Thoracic aorta endothelial cell (primary cell): ENCODE measurements at places on chromosomes 7 and 10. TPM values are rescaled to one million over a fixed set of nuclear protein-coding genes. Genes with fewer than 3 reads are reported as not detected.

Gene LIMK1
- 38.6 and 39.6 TPM in 2 replicates for total RNA-seq

Gene DLX5
- total RNA-seq = not detected in 2 replicates

Gene TUBAL3
- 0.57 and 0.66 TPM in 2 replicates for total RNA-seq

Gene NPFFR1
- total RNA-seq = not detected in 2 replicates

Gene LDB1
- total RNA-seq = 41.7 and 57.3 TPM in 2 replicates

Gene SLC13A4
- total RNA-seq = not detected in 2 replicates

Gene OR13A1
- not detected in 2 replicates for total RNA-seq

Gene CC2D2B
- 0.27 and 0.36 TPM in 2 replicates for total RNA-seq

Gene EPHA1
- under 0.01 TPM in 1 of 2 replicates, not detected in the other for total RNA-seq

Gene FOXI2
- total RNA-seq = not detected in 2 replicates

Gene NUTM2B
- total RNA-seq = 0.22 and 0.27 TPM in 2 replicates

Gene PAPOLB
- total RNA-seq = 0.22 and 0.27 TPM in 2 replicates

Gene RBM33
- 37.1 and 39.1 TPM in 2 replicates for total RNA-seq

Gene GIMAP8
- total RNA-seq = 75.1 and 75.3 TPM in 2 replicates

Gene DKK1
- total RNA-seq = 196 and 220 TPM in 2 replicates

Gene RBP3
- total RNA-seq = not detected in 2 replicates

Gene LLCFC1
- not detected in 2 replicates for total RNA-seq

Gene CPXM2
- total RNA-seq = 4.7 and 13.5 TPM in 2 replicates

Gene IQUB
- 0.43 and 0.53 TPM in 2 replicates for total RNA-seq

Gene SPDYE8
- not detected in 2 replicates for total RNA-seq

Gene LIPK
- not detected in 2 replicates for total RNA-seq

Gene CRPPA
- 2.2 and 2.3 TPM in 2 replicates for total RNA-seq

Gene TBATA
- total RNA-seq = not detected in 2 replicates

Gene CCL24
- total RNA-seq = 0.53 TPM in 1 of 2 replicates, not detected in the other

Gene PPP1R3A
- not detected in 2 replicates for total RNA-seq

Gene STEAP1B
- 67.3 and 112 TPM in 2 replicates for total RNA-seq

Gene LRRC18
- total RNA-seq = not detected in 2 replicates

Gene LOXL4
- total RNA-seq = 1.2 and 1.6 TPM in 2 replicates

Gene ADCYAP1R1
- 0.93 and 8.5 TPM in 2 replicates for total RNA-seq

Gene PLCE1
- under 0.01 and 0.07 TPM in 2 replicates for total RNA-seq

Gene CPA2
- not detected in 2 replicates for total RNA-seq

Gene STAG3
- total RNA-seq = 0.79 and 3.3 TPM in 2 replicates

Gene PON1
- total RNA-seq = not detected in 2 replicates

Gene AP5Z1
- total RNA-seq = 25.9 and 28.0 TPM in 2 replicates

Gene FAM200A
- 6.5 and 8.1 TPM in 2 replicates for total RNA-seq

Gene PNLIPRP2
- not detected in 2 replicates for total RNA-seq

Gene KLLN
- 0.40 and 0.65 TPM in 2 replicates for total RNA-seq

Gene ADAM12
- total RNA-seq = 0.14 and 0.53 TPM in 2 replicates
